ENCODE measurements at places on chromosomes 1 and 21.

DNA sequence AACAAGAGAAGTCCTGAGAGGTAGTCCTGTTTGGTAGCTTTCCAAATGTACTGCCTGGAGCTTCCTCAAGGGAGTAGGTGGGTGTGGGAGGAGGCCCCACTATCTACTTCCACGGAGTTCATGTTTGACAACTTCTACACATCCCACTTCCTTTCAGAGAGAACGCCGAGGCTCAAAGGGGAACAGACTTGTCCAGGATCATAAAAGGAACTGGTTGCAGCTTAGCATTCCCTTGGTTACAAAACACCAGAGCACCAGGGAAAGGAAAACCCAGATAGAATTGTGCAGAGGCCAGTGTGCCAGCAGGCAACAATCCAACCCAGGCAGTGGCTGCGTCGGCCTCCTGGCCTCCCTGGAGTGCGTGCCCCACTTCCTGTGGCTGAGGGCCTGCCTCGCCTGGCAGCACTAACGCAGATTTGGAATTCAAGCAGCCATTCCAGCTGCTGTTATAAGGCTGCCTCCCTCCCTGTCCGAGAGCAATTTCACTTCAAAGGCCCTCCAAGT lies 4.2 kb upstream of the RAP1GAP start:
- no peak for DNase-seq

DNA sequence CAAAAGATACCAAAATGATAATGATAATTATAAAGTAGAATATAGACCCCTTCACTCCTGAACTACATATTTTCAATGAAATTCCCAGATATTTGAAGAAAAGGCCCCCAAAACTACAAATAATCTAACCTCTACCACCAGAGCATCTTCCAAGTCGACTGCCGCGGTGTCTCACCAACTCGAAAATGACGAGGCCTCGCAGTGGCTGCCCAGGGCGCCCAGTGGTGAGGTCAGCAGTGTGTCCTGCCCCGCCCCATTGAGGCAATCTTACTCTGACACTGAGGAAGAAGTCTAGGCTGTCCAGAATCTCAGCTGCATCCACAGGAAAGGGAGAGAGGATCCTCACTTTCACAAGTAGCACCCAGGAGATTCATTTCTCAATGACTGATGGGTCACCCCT lies 5.2 kb downstream of the DUSP10 start:
- DNase-seq, result no peak

DNA sequence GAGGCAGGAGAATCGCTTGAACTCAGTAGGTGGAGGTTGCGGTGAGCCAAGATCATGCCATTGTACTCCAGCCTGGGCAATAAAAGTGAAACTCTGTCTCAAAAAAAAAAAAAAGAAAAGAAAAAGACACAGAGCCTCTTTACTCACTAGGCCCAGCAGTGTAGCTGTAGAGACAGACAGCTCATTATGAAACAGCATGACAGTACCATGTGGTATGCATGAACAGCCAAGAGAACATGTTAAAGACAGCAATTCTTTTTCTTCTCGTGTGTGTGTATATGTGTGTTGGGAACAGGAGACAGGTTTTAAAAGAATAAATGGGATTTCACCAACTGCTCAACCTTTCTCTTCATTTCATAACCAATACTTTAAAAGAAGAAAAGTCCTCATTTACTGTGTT lies 118.8 kb downstream of the PIK3R3 start:
- DNase-seq, result no peak

DNA sequence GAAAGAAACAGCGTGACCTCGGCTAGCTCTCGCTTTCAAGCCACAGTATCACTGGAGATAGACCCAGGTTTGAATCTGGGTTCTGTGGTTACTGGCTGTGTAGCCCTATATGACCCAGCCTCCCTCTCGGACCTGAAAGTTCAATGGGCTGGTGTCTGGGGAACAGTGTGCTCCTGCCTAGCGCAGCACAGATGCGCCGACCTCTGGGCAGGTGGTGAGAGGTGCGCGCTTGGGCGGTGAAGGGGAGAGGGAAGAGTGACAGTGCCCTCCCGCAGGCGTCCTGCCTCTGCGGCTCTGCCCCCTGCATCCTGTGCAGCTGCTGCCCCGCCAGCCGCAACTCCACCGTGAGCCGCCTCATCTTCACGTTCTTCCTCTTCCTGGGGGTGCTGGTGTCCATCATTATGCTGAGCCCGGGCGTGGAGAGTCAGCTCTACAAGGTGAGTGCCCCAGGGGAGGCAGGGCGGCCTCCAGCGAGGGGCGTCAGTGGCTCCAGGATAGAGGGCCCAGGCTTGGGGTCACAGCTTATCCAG lies 10.5 kb downstream of the SERINC2 start:
- DNase-seq, result no peak

DNA sequence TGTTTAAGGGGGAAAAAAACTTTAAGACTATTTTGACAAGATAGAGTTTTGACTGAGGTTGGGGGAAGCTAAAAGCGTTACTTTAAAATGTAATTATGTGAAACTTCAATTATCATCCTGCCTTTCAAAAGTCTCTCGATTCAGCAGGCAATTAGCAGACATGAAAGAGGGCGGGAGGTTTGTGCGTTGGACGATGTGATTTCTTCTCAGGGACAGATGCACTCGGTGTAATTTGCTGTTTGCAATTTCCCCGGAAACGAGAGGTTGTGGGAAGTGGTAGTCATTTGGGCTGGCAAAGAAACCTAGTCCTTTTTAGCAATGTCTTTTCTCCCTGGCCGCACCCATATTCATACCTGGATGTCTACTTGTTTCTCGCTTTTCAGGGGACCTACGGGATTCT lies 27.1 kb downstream of the KAZN start:
- no peak for DNase-seq

- DNase-seq, result no peak
Observed at GRCh38 chr21:40681164-40681859, 165.6 kb downstream of the DSCAM start.

- no peak for DNase-seq
Observed at GRCh38 chr1:208077232-208078075, 166.5 kb upstream of the CD34 start.

- DNase-seq, result no peak
Observed at GRCh38 chr1:195745189-195746010, 862.8 kb downstream of the KCNT2 start.

DNA sequence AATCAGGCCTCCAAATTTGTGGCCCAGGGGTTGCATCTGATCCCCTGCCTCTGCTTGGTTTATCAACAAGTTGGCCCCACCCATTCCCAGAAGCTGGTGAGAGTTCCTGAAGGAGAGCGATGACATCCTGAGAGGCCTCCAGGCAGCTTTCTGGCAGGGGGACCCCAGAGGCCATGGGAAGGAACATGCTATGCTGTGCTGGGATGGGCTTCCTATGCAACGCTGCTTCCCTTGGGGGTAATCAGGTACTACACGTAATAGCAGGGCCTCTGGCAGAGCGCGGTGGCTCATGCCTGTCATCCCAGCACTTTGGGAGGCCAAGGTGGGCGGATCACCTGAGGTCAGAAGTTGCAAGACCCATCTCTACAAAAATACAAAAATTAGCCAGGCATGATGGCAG lies 8.4 kb upstream of the MTF1 start:
- DNase-seq, result no peak

GRCh38 chr1:31739346-31739745 lies 24.8 kb downstream of the ADGRB2 start:
- DNase-seq, result peak; percentile 53

DNA sequence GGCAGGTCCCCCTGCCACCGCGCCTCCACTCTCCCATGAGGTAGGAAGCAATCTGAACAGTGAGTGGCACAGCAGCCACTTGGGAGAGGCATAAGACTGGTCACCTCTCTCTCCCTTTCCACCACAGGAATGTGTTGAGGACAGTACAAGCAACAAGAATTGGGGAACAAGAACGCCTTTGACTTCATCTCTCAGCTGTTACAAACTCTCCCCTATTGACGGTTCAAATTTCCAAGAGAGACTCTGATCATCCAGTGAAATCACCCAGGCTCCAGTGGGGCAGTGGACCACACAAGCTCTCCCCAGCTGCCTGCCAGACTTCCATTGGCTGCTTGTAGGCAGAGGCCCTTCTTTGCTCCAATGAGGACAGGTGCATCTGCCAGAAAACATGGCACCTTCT lies 249.9 kb upstream of the JUN start:
- no peak for DNase-seq

DNA sequence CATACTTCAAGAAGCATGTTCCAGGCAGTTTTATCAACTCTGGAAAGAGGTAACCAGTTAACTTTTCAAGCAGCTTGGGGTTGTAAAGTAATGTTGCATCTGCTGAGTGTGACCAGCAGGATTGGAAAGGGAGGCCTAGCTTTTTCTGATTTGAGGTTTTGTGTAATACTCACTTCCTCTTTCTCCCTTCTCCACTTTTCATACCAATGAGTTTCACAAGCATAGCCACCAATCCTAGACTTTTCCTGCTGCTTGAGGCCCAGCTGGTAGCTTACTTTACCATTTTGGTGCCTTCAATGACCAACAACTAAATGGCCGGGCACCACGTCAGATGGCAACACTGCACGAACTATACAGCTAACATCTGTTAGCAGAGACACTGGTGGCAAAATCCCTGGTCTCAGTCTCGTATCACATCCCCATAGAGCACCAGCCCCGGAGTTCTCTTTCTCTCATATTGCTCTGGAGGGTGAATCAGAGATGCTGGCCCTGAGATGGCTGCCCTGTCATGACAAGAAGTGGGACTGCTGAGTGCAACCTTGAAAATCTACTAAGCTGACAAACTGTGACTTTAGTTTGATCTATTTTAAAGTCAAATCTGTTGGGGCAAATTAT lies 14.8 kb upstream of the GPR88 start:
- DNase-seq, result no peak

DNA sequence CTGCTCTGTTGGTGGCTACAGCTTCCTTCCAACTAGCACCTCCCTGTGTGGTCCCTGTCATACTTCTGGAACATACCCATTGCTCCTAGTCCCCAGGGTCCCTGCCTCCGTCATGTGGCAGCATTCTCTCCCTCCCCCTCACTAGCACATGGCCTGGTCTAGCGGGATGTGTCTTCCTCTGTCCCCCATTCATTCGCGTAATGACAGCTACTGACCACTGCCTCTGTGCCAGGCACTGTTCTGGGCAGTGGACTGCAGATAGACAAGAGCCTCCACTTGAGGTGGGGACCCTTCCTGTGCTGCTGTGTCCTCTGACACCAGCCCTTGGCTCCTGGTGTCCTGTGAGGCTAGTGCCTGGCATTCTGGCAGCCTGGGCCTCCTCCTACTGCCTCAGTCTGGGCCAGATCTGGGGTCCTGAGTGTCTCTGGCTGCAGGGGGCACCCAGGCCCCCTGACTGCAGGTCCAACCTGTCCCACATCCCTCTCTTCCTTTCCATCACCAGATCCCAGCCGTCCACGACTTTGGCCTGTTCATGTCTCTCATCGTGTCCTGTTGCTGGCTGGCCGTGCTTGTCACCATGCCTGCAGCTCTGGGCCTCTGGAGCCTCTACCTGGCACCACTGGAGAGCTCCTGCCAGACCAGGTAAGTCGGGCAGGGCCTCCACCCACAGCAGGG lies 38.1 kb downstream of the DISP3 start:
- no peak for DNase-seq

DNA sequence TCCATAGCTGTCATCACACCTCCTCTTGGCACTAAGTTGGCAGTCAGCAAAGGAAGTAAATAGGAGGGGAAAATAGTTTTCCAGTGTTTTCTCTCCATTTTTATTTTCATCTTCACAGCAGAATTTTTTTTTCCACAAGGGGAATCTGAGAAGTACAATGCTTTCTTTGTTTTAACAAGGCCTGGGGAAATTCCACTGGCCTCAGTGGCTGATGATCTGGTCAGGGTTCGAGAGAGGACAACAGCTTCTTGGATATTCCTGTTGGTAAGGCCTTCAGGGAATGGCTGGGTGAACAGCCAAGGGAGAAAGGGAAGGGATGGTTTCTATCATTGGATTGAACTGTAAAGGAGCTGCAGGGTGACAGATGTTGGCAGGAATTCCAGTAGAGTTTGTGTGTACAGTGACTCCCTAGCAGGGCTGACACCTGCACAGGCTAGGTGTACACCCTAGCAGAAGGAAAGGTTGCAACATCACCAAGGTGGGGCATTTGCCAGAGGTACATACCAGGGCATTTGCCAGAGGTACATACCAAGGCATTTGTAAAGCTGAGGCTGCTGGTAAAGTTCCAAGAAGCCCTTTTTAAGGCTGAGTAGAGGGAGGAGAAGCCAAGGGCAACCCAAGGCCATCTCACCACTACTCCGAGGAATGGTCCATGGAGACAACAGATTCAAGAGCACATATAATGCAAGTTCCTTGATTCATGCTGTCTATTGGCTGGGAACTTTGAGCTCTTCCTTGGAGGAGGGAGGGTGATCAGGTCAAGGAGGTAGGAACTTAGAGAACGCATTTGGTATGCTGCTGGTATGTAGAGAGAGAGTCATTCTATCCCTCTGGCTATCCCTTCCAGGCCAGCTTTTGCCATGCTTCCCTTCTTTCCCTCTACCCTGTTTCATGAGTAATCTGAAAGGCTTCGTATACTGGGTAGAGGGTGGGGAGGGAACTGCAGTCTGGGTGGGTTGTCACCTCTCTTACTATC lies 3.1 kb downstream of the GJA5 start:
- DNase-seq, result no peak

DNA sequence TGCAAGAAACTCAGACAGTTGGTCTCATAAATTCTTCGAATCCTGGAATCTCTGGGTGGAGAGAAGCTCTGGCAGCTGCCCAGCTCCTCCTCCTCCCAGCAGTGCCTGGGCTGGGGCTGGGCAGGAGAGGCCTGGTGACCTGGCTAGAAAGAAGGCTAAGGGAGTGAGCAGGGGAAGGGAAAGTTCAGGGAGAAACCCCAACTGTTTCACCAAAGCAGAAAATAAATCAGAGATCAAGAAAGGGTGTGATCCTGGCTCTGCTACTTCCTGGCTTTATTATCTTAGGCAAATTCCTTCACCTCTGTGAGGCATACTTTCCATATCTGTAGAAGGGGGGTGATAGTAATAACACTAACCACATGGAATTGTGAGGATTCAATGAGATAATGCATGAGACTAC lies 8.8 kb upstream of the COL16A1 start:
- DNase-seq, result no peak

DNA sequence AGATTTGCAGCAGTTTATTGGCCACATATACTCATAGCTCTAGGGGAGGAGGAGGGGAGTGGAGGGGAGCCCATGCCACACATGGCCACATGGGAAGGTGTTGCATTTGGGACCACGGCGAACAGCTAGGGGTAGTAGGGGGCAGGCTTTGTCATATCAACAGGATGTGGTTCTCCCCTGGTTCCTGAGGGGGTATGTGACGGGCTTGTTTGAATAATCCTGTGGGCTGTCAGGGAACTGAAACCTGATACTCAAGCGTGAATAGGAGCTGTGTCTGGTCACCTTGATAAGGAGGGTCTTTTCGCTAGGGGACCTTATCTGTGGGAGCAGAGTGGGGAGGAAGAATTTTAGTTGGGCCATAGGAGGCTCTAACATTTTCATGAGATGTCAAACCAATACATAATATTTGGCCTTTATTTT lies 264.7 kb downstream of the CTH start:
- no peak for DNase-seq

DNA sequence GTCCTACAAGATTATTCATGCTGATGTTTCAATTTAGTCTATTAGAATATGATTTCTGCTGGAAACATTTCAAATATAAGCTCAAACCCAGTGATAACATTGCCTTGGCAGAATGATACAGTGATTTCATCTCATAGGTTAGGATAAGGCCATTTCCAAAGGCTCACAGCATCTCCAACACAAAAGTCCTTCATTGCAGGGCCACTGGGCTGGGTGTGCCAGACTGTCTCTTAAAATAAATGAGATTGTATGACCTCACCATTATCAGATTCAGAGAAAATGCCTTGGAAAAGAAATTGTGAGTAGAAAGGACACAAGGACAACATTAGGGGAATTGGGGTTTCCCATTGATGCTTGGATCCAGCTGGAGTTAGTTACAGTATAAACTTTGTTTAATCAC lies 30.4 kb downstream of the NGF start:
- no peak for DNase-seq

Measured in activated naive CD4-positive, alpha-beta T cell treated with Interleukin-2 at 50 U/mL for 16 hours (primary cell).